ENCODE measurements at places on chromosomes 11 and 22.

DNA sequence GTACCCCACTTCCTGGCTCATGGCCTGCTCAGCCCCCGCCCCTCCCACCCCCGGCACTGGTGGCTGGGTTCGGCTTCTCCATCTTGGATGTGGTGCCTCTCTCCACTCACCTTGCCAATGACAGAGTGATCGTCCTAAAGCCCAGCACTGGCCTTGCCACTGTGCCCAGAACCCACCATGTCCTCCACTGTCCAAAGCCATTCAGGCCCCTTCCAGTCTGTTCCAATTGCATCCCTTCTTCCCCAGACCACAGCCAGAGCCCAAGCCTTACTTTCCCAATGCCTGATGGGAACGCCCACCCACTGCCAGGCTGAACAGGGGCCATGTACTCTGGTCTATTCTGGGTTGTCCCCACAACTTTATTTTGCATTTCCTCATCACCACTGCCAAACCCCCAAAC, 625.8 kb upstream of the B3GAT1 start:
- no peak for DNase-seq

- no peak for DNase-seq
Measured at GRCh38 chr22:18048041-18048440, 23.7 kb upstream of the MICAL3 start.

DNA sequence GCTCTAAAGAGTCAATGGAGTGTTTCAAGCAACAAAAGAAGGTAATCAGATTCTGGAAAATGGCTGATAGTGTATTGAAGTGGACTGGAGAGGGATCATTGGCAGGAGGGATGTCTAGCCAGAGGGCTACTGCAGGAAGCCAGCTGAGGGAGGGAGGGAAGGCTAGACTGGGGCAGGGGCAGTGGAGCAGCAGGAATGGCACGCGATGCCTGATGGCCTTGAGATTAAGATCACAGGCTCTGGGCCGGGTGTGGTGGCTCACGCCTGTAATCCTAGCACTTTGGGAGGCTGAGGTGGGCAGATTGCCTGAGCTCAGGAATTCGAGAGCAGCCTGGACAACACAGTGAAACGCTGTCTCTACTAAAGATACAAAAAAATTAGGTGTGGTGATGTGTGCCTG, 47.5 kb upstream of the PRDM11 start:
- DNase-seq, result no peak

GRCh38 chr22:20022978-20023613, 2.2 kb downstream of the TANGO2 start:
- no peak for DNase-seq

DNA sequence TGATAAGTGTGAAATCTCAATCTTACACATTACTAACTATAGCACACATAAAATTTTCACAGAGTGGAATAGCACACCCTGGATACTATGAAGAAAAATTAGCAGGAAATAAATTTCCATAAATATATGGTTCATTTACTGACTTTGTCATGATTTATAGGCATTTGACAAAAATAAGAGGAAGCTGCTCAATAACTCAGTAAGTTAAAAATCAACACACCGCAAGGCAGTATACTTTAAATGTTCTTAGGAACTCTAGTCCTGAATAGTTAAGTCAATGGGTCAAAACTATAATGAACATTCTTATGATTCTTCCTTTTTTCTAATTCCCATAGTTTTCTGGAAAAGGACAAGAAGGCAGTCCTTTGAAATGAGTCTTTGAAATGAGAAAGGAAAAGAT, 1557.8 kb upstream of the RAG2 start:
- no peak for DNase-seq

- no peak for DNase-seq
Measured at GRCh38 chr11:108727665-108728064, 62.8 kb downstream of the DDX10 start.
